ENCODE measurements at places on chromosomes 3 and 15.

GRCh38 chr3:20160230-20160629 lies 25.8 kb downstream of the SGO1 start:
- DNase-seq: no peak

GRCh38 chr3:89364314-89364713 lies 256.9 kb downstream of the EPHA3 start:
- DNase-seq: no peak

DNA sequence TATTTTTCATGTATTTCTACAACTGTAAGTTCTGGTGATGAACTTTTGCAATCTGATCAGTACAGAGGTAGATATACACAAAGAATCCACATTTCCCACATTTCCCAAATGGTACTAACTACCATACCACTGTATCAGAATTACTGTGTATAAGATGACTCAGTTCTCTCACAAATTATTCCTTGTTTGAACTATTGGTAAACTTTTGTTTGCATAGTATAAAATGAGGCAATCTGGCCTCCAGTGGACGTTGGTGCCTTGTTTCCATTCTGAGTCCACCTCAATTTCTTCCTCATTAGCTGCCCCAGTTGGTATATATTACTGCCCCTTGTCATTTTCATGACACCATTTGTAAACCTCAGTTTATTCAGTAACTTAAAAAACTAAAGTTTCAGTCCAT lies 38.5 kb downstream of the SPTSSB start:
- no peak for DNase-seq

GRCh38 chr3:98732286-98733052 lies 30.7 kb upstream of the ST3GAL6 start:
- no peak for DNase-seq

DNA sequence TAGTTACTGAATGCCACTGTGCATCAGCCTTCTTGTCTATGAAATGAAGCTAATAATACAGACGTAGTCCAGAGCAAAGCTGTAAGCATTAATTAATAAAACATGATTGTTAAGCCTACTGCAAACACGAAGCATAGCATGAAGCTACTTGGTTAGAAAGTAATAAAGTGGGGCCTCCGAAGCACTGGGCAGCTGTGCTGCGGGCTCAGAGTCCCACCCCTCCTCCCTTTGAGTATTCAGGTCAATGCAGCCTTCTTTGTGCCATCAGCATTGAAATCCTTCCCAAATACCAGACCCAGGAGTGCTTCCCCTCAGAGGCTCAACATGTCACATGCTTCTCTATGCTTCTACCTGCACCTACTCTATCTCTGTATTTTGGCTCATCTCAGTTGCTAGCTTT lies 1112.6 kb downstream of the IGSF11 start:
- DNase-seq: no peak

- no peak for DNase-seq
Measured at GRCh38 chr3:69838217-69838616, 99.0 kb downstream of the MITF start.

DNA sequence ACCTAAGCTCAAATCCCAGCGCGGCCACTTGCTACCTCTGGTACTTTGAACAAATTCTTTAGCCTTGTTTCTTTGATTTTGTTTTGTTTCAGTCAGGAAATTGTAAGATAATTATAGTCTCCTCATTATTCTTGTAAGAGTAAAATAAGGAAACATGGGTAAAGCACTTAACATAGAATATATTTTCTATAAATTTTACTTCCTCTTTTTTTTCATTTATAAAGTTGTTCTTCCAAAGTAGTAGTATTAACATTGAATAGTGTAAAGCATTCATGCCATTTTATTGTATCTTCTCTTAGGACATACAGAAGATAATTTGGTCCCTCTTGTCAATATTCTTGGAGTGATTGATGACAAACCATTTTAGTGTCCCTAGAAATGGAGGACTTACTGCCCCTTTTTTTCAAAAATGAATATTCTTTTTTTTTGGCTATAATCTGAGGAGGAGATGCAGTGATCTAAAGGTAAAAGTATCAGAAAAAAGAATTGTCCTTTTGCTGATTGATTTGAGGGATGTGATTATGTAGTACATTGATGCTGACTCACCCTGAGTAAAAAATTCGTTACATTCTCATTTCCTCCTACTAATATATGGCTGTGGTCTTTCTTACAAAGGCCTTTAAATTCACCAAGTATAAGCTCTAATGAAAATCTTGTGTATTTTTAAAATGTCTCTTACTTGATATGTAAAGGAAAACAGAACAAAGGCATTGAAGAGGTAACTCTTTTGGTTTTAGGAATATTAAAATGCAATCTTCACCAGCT lies 51.0 kb downstream of the ALCAM start:
- DNase-seq: no peak

DNA sequence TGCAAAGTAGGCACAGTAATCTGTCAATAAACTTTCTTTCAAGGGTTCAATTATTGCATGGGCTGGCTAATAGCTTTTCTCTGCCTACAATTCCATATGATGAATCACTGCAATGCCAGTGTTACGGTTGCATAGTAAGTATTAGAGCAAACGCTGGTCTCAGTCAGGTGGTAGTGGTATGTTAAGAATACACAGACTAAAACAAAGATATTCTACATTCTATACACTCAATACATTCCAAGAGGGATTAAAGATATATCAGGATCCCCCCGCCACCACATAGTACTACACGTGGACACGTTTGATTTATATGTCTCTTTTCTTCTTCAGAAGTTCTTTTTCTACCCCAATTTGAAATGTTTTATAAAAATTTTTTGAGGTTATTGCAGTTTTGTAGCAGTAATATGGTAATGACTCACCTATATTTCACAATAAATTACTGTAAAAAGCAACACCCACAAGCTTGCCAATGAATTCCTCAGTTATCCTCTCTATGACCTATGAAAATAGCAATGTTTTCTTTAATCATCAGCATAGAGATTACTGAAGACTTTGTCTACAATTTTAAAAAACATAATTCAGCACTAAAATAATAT lies 68.2 kb downstream of the CD200R1L start:
- DNase-seq: no peak

DNA sequence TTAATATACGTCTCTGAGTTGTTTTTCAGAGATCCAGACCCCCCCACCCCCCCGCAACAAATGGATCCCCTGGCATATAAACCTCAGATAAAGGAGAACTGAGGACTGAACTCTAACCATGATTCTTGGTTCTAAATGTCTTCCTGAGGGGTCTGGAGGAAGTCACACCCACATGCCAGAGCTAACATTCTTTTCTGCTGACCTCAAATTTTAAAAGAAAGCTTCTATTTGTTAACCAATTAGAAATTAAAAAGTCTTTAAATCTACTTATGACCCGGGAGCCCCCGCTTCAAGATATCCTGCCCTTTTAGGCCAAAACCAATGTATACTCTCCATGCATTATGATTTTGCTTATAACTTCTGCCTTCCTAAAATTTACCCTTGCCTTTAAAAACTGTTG lies 188.3 kb downstream of the ECT2 start:
- DNase-seq: no peak

DNA sequence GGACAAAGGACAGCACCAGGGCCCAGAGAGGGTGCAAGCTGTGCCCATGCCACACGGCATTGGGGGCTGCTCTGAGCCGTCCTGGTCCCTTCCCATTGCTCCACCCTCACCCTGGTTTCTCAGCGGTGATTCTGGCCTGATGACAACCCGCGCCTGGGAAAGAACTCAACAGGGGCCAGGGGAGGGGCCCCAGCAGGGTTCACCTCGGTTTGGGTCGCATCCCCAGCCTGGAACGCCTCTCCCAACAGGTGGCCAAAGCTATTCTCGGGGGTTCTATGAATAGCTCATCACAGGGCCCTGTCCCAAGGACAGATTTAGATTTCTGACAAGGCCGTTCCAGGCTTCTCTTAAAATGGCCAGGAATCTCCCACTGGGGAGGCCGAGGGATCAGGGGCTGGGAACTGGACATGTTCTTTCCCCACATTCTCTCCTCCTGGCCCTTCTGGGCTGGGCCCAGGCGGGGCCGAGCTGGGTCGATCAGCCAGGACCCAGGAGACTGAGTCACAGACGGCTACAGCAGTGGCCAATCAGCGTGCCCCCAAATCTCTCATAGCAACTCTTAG lies 17.9 kb downstream of the GRIP2 start:
- no peak for DNase-seq

GRCh38 chr15:86595741-86596140 lies 516.1 kb downstream of the AGBL1 start:
- DNase-seq: no peak

- DNase-seq: no peak
Measured at GRCh38 chr3:172515130-172515918, 7.9 kb downstream of the TNFSF10 start.

DNA sequence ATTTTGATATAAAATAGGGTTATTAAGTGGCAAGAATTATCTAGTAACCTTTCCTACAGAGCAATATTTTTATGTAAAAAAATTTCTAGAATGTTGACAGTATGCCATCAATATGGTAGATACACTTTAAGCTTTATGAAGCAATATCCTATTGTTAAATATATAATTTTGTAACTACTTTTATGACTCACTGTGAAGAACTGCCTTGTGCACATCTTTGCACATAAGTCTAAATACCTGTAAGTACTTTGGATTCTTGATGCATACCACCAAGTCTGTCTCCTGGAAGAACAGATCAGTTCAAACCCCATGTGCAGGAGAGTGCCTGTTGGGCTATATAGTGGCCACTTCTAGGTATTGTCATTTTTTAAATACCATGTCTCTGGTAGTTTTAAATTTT lies 205.7 kb upstream of the EIF1B start:
- no peak for DNase-seq

GRCh38 chr15:67193223-67193990 lies 61.1 kb downstream of the AAGAB start:
- DNase-seq: no peak

GRCh38 chr15:99628374-99629001 lies 62.7 kb downstream of the MEF2A start:
- no peak for DNase-seq

DNA sequence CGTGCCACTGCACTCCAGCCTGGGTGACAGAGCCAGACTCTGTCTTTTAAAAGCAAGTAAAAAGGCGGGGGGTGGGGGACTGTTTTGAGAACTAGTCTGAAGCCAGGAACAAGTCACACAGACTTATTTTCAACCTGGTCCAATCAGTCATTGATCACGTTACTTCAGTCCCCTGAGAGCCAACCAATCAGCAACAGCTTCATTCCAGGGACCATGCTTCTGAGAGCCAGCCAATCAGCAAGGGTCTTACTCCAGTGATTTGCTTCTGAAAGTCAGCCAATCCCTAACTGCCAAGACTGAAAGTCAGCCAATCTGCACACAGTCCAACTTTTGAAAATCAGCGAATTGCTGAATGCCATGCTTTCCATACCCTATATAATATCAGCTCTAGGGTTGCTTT lies 48.6 kb upstream of the C15orf39 start:
- DNase-seq: no peak

- no peak for DNase-seq
Measured at GRCh38 chr3:15359677-15360397, 27.5 kb upstream of the SH3BP5 start.

DNA sequence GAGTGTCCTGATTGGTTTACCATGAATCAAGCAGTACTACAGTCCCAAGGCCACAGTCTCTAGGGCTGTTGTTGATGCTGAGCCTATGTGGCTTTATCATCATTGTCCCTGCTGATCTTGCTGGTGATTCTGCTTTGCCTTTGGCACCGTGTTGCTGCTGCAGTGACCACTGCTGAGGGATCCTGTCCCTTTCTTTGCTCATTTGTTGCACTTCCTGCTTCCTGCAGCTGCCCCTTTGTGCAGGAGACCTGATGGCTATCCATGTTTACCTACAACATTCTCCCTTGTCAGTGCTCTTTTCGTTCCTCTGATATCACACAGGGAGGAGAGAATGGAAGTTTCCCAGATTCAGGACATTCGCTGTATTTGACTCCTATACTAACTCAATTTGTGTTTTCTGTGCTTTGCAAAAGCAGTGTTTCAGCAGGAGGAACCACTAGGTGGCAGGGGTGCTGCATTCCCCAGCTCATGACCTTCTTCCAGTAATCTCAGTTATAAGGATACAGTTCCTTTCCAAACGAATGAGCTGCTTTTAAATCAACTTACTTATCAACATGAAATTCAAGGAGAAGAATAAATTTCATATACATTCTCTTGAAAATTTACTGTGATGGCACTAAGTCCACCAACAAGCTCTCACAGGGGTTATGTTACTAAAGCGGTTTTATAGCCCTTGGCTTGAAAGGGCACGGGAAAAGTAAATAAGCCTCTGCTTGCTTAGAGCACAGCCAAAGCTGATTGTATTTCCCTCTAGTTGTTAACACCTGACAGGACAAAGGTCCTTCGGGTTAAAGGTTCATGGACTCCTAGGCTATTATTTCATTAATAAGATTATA lies 9.7 kb upstream of the THUMPD3 start:
- peak; percentile 77 for DNase-seq

DNA sequence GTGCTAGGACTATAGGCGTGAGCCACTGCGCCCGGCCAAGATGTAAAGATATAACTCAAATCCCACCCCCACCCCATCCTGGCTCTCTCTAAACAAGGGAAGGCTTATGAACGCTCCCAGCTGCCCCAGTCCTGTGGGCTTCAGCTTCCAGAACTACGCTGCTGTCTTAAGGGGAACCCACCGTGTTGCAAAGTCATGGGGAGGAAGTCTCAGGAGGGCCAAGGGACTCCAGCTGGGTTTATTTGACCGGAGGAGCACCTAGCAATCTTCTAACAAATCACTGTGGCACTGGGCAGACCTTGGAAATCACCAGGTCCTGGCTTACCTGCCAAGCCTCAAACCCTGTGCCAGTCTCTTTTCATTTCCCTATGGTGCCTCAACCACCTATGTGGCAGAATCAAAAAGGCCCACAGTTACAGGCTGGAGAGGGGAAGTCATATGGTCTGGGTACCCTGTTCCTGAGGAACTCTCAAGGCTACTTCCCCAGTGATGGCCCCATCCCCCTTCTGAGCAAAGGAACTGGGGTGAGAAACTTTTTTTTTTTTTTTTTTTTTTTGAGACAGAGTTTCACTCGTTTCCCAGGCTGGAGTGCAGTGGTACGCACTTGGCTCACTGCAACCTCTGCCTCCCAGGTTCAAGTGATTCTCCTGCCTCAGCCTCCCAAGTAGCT lies 83.4 kb downstream of the RBPMS2 start:
- DNase-seq: no peak
